ENCODE measurements at places on chromosomes 1 and 21.

- DNase-seq = no peak
Observed at GRCh38 chr1:68057564-68057963, 7.1 kb upstream of the DIRAS3 start.

DNA sequence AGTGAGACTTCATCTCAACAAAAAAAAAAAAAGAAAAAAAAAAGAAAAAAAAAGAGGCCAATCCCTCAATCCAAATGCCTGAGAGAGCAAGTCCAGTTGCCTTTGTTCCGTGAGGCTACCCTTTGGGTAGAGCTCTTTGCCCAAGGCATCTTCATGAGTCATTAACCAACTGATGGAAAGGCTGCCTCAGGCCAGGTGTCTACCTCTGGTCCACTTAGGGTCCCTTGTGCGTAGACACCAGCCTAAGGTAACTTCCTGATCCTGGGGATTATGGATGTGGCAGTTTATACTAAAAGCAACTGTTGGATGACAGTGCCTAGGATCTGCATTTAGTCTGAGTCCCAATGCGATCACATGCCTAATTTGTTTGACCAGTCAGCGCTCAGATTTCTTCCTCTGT, 20.7 kb upstream of the ZNF326 start:
- no peak for DNase-seq

GRCh38 chr1:65319141-65319540, 9.8 kb downstream of the DNAJC6 start:
- no peak for DNase-seq

DNA sequence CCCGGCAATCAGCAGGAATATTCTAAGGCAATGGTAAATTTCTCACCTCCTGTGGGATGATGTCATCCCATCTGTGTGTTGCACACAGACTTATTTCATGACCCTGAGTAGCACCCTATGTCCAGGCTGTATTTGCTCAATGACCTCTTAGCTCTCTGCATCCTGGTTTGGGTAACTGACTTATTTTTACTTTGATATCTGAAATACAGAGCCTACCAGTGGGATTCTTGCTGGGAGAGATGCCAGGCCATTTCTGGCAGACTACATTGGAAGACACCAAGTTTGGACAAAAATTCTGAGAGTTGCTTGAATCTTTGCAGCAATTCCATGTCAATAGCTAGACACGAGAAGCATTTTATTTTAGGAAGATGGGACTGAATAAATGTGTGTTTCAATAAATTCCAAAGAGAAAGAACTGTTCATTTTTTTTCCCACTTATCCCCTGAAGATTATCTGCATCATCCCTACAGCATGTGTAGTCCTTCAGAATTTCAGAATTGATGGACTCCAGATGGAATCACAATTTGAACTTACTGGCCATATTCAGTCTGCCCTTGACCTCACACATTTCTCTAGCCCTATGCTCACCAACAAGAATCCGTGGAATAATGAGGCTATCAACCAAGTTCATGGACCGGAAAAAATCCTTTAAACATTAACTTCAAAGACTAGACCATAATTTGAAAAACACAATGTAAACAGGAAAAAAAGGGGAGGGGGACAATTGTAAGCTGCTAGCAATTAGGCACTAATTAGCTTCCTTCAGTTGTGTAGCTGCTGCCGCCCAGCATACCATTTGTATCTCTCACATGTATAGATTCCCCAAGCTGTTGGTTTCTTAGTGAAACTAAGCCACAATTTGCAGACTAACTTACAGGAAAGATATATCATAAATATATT, 226.5 kb downstream of the HMCN1 start:
- DNase-seq = no peak

- no peak for DNase-seq
Observed at GRCh38 chr21:29264721-29265120, 34.0 kb upstream of the BACH1 start.

GRCh38 chr21:39022863-39023693, 160.2 kb downstream of the PSMG1 start:
- DNase-seq = no peak

GRCh38 chr1:71950579-71950978, 331.8 kb downstream of the NEGR1 start:
- no peak for DNase-seq

- no peak for DNase-seq
Observed at GRCh38 chr1:181036107-181036836, 2.5 kb downstream of the MR1 start.

DNA sequence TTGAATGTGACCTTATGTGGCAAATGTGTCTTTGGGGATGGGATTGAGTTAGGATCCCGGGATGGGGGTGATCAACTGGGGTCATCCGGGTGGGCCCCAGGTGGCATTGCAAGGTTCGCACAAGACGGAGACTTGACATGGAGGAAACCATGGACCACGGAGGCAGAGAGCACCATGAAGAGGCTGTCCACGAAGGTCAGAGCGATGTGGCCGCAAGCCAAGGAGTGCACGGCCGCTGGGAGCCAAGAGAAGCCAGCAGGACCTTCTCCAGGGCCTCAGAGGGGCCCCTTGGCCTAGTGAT, 22.3 kb upstream of the COL18A1 start:
- no peak for DNase-seq

GRCh38 chr1:29352719-29353420, 116.5 kb downstream of the PTPRU start:
- DNase-seq = no peak

DNA sequence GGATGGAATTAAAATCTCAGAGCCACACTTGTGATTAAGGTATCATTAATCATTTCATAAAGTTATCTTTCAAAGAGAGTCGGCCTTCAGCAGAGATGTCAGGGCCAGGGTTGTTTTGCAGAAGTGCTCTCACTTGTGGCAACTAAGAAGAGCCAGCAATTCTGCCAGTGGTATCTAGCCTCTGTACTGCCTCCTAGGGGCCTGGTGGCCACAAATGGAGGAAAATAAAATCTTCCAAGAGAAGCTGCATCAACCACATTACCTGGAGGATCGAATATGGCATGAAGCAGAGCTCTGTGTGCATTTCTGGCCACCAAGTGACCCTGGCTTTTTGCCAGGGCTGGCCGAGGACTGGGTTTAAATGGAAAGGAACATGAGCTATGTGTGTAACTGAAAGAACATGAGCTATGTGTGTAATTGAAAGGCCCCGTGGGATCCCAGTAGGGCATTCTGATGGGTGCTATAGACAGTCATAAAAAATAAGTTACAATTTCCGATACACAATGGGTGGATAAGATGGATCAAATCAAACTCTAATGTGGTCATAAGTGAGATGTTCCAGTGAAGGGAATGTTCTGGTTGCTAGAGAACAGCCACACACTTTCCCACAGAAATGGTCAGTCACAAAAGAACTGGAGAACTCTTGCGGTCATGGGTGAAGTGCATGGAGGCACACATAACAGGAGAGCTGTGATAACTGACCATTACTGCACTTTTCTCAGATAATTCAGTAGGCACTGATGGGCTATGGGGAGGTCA, 335.8 kb downstream of the CAMTA1 start:
- DNase-seq = no peak

DNA sequence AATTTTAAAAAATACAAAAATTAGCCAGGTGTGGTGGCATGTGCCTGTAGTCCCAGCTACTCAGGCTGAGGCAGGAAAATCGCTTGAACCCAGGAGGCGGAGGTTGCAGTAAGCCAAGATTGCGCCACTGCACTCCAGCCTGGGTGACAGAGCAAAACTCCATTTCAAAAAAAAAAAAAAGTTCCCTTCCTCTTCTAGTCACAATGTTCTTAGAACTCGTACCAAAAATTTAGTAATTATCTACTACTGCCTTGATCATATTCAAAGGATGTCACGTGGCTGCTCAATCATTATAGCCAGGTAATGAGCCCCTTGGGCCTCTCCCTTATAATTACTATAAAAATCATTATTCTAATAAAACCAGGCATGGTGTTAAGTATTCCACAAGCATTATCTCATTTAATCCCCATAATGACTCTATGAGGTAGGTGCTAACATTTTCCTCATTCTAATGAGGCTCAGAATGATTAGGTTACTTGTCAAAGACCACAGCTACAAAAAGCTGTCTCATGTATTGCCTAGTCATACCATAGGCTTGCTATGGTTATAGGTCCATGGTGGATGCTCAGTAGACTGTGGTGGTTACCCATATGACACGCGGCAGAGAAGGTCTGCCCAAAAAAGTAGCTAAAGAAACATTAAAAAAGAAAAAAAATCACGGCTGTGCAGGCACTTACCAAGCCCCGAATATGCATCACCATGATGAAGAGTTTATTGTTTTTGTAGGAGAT, 15.5 kb upstream of the PPP1R15B start:
- DNase-seq = no peak

- no peak for DNase-seq
Observed at GRCh38 chr1:201335174-201335870, 42.2 kb downstream of the TNNT2 start.

Data from CD4-positive, alpha-beta T cell (primary cell).